NCI-H460 (cell line): ENCODE measurements at places on chromosomes 6 and 20. TPM values are rescaled to one million over a fixed set of nuclear protein-coding genes. Genes with fewer than 3 reads are reported as not detected.

The ZNF831 gene
- 0.37 and 0.40 TPM in 2 replicates for total RNA-seq

The FAM217A gene
- total RNA-seq, result not detected in 2 replicates

The DACT2 gene
- not detected in 2 replicates for total RNA-seq

The SLC17A1 gene
- not detected in 2 replicates for total RNA-seq

- DNase-seq, result no peak
Observed at GRCh38 chr6:331622-332521, 39.6 kb downstream of the DUSP22 start.

GRCh38 chr6:48199499-48199898 is 88.5 kb upstream of the PTCHD4 start:
- DNase-seq, result no peak

DNA sequence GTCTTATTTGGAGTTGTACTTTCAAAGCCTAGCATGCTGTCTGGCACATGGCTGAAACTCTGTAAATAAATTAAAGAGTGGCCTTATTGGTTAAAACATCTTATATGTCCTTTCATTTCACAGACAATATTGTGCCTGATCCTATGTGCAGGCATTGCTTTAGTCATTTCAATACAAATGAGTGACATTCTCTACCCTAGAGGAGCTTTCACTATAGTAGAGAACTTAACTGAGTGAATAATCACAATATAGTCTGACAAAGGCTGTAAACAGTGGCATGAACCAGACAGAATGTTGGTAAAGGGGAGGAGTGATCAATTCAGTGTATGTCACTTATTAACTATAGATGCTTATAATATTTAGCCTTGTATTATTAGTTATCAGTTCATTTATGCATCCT is 481.8 kb downstream of the TFAP2B start:
- no peak for DNase-seq

- no peak for DNase-seq
Observed at GRCh38 chr6:111114087-111114443, 26.8 kb downstream of the SLC16A10 start.

- no peak for DNase-seq
Observed at GRCh38 chr6:112842330-112842685, 495.2 kb downstream of the RFPL4B start.

DNA sequence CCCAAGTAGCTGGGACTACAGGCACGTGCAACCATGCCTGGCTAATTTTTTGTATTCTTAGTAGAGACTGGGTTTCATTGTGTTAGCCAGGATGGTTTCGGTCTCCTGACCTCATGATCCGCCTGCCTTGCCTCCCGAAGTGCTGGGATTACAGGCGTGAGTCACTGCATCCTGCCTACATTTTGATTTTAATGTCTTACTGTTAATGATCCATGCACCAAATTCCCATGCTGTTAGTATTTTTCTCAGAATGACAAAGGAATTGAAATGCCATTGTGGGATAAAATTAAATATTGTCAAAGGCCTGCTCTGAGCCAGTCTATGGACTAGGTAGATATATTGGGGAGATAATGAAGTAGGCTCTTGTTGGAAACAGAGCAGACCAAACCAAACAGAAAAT is 28.2 kb downstream of the CBFA2T2 start:
- DNase-seq, result no peak
